Hematopoietic multipotent progenitor cell treated with erythropoietin and hydrocortisone succinate and interleukin-3 and kit ligand, for 8 days (in vitro differentiated cells): ENCODE measurements at places on chromosomes 5 and 9.

DNA sequence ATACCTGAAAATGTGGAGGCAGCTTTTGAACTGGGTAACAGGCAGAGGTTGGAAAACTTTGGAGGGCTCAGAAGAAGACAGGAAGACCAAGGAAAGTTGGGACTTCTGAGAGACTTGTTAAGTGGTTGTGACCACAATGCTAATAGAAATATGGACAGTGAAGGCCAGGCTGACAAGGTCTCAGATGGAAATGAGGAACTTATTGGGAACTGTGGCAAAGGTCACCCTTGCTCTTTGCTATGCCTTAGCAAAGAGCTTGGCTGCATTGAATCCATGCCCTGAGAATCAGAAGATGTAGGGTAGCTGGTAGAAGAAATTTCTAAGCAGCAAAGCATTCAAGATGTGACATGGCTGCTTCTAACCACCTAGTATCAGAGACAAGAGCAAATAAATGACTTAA, 244.4 kb upstream of the ADRA1B start:
- no peak for DNase-seq

DNA sequence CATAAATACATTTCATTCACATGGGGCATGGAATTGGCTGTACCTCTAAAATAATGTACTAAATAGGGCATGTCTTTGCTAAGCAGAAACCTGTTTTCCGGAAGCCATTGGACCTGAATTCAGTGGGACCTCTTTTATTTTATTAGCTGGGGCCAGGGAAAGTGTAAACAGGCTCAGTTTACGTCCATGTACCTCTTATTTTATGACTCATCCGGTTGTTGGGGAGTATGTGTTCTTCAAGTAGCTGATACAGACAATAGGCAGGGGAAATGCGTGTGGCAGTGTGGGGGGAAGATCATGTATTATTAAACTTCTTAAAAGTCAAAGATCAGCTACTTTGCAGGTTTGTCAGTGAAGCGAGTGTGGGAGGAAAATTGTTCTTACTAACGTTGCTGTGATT, 1.4 kb upstream of the GDNF start:
- DNase-seq = no peak

- no peak for DNase-seq
Measured at GRCh38 chr5:94888674-94889073, 270.2 kb downstream of the SLF1 start.

DNA sequence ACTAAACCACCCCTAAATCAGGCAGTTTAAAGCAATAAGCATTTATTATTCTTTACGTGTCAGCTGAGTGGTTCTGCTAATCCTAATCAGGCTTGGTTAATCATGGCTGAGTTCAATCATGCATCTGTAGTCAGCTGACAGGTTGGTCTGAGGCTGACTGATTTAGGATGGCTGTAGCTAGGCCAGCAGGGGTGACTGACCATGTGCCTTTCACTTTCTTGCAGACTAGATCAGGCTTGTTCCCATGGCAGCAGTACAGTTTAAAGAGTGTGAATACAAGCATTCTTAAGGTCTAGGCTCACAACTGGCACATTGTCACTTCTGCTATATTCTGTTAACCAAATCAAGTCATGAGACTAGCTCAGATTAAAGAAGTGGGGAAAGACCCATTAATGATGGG, 16.1 kb upstream of the MPDZ start:
- DNase-seq = no peak

DNA sequence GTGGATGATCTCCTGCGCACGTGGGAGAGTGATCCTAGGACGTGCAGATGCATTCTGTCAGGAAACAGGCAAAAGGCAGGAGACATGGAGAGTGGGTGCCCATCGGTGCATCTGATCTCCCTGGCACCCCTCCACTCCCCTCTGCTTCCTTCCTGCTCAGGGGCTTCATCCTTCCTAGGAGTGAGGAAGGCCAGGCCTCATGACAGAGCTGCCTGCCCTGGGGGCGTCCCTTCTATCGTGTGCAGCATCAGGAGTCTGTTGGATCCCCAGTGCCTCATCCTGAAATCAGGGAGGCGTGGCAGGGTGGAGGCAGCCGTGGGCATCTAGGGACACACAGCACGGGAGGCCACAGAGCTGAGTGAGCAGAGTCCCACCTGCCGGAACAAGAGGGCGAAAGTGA, 30.1 kb downstream of the UBE2QL1 start:
- no peak for DNase-seq

DNA sequence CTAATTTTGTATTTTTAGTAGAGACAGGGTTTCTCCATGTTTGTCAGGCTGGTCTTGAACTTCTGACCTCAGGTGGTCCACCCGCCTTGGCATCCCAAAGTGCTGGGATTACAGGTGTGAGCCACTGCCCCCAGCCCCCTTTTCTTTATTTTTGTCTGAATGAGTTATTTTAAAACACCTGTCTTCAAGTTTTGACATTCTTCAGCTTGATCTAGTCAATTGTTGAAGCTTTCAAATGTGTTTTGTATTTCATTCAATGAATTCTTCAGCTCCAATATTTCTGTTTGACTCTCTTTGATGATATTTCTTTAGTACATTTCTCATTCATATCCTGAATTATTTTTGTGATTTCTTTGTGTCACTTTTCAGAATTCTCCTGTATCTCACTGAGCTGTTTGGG, 486.2 kb downstream of the DMAC1 start:
- DNase-seq = no peak

- no peak for DNase-seq
Measured at GRCh38 chr9:137632230-137633161, 13.7 kb downstream of the EHMT1 start.

DNA sequence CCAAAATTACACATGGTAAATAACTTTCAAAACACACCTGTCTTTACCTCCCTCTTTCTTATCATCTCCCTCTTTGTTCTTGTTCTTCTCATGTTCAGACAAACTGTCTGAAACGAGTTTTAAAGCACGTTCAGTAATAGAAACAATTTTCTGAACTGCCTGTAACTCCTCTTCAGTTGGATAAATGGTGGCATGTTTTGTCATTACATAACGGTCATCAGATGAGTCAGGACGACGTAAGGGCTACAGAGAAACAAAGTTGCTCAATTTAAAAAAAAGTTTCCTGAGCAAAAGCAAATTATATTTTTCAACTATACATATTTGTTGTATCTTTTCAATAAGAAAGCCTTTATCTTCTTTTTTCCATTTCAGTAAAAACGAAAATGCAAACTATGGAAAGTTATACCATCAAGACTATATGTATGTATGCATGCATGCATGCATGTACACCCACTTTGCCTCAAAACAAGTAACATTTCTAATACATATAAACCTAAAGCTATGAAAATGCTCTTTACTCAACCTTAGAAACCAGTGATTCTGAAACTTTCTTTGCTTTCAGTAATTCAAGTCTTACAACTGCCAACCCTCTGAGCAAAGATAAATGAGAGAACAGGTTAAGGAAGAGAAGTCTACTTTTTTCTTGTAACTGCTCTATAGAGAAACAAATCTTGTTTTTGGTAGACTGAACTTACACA, 56.0 kb downstream of the ZFR start:
- no peak for DNase-seq

DNA sequence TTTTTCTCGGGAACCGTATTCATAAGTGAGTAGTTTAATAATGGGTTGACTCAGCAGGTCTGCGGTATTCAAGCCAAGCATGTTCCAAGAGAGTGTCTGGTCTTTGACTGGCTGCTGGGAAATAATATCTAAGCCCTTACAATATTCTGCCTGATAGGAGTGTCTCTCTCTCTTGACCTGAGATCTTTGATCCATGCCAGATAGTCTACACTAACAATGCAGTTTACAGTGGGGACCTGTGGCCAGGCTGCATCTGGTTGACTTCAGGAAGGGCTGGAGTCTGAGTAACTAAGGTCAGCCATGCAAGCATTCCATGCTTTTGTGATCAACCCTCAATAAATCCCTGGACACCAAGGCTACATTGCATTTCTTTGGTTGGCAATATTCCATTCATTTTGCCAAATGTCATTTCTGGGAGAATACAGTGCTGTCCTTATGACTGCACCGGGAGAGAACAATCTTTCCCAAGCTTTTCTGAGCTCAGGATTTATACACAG, 195.5 kb downstream of the SEMA5A start:
- no peak for DNase-seq

DNA sequence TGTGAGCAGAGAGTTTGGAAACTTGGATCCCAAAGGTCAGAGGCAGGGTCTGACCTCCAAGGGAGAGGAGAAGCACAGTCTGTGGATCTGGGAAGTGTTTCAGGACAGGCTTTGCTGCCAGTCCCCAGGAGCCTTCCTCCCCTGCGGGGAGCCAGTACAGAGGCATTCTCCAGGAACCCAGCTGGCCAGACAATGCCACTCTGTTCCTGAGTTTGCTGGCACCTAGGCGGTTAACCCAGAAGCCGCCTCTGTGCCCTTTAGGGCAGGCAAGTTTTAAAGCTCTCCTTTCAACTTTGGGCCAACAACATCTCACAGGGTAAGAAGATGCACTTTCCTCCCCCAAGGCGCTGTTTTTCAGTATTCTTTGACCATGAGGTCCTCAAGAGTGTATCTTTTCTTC, 37.0 kb upstream of the FGF1 start:
- no peak for DNase-seq

DNA sequence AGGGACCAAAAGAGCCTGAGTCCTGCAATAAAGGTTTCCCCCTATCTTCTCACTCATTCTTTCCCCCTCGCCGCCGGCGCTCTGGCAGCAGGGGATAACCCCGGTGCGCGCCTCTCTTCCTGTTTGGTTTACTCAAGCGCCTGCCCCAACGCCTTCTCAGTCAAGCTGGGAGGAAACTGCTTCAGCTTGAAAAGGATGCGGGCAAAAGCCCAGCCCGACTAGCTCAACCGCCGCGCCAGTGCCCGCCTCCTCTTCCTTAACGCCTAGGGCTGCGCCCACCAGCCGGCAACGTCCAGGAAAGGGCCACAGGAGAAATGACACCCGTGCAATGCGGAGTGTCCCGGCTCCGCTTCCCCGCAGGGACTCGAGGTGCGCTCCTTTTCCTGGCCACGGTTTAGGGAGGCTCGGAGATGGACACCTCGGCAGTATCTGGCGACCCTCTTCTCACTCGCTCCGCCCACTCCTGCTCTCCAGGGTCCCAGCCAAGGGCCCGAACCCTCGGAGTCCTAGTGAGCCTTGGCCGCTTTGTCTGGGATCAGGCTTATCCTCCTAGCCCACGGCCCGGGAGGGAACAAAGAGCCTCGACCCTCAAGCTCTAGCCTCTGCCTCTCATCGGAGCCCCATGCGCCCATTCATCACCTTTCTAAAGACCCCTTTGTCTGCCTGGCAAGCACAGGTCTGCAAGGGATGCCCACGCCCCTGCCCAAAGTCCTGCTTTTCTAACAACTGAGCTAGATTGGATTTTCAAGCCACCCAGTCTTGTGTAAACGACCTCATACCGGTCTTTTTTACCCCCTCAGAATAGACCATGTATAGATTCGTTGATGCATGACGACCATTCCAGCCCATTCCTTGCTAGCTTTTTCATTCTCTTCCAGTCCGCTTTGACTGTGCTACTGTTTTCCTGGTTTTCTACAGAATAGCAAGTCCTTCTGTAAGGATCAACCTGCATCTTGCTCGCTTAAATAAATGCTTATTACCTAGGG, 2.0 kb downstream of the ST8SIA4 start:
- peak; percentile 84 for DNase-seq

- DNase-seq = no peak
Measured at GRCh38 chr5:72272398-72272797, 47.6 kb downstream of the MRPS27 start.

DNA sequence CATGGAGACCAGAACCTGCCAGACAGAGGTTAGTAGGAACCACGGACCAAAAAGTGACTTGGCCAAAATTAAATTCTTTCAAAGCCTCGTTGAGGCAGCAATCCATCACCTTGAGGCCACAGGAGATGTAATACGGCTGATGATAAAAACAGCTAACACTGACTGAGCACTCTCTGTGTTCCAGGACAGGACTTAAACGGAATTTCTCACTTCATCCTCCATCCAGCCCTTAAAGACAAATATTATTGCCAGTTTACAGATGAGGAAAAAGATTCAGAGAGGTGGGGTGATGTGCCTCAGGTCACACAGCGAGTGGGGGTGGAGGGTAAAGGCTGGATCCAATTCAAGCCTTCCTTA, 25.1 kb downstream of the STK10 start:
- no peak for DNase-seq

DNA sequence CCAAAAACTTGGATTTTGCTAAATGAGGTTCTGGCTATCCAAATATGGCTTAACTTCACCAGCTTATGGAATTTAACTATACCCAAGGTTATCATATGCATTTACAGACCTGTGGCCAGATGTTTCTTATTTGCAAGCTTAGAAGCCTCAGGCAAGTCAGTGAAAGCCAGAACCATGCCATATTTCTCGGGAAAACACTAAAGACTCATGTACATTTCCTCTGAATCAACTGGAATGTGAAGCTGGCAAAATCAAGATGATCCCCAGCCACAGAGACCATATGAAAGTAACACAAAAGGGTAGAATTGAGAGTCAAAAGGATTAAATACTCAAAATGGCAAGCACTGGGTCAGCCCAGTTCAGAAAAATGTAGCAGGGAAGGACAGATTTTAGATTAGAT, 76.4 kb upstream of the SLC1A1 start:
- DNase-seq = no peak

GRCh38 chr5:169531631-169532030, 51.9 kb upstream of the SPDL1 start:
- DNase-seq = no peak

DNA sequence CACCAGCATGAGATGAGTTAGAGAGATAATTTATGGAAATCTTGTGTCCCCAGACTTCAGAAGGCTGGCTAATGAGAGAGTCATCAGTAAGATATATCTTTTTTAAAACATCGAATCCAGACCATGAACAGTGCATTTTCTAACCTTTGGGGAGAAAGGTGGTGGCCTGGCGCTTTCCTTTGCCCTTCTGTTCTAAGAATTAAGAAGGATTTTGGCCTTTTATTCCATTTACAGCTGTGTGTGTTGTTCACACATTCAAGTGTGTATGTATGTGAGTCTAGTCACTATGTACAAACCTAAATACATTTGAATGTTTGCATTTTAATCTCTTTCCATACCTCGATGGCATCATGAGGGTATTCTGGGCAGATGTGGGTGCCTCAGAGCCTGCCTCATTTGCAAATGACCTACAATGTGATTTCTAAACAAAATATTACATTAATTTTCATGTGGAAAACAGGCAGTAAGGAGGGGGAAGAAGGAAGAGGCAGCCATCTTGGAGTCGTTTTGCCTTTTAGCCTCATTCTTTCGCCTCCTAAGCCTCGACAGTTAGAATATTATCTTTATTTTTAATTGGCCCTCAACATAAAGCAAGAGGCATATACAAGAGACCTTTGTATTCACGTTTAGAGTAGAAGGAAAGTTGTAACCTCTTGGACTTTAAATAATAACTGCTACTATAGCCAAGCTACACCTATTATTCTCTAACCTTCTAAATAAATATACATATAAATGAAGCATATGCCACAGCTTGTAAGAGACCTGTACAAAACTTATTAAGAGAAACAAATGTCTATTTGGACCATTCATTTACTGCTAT, 125.3 kb upstream of the TMEM161B start:
- DNase-seq = no peak
